AG04449 (cell line): ENCODE measurements at places on chromosomes 12 and 14.

GRCh38 chr14:99127651-99128167 lies 144.3 kb downstream of the BCL11B start:
- peak; percentile 1 for DNase-seq

GRCh38 chr12:53159195-53159839 lies 21.2 kb upstream of the ZNF740 start:
- no peak for DNase-seq

- DNase-seq: no peak
Measured at GRCh38 chr12:107983756-107984472, 145.2 kb upstream of the WSCD2 start.

GRCh38 chr14:81314443-81315175 lies 85.5 kb downstream of the STON2 start:
- no peak for DNase-seq

DNA sequence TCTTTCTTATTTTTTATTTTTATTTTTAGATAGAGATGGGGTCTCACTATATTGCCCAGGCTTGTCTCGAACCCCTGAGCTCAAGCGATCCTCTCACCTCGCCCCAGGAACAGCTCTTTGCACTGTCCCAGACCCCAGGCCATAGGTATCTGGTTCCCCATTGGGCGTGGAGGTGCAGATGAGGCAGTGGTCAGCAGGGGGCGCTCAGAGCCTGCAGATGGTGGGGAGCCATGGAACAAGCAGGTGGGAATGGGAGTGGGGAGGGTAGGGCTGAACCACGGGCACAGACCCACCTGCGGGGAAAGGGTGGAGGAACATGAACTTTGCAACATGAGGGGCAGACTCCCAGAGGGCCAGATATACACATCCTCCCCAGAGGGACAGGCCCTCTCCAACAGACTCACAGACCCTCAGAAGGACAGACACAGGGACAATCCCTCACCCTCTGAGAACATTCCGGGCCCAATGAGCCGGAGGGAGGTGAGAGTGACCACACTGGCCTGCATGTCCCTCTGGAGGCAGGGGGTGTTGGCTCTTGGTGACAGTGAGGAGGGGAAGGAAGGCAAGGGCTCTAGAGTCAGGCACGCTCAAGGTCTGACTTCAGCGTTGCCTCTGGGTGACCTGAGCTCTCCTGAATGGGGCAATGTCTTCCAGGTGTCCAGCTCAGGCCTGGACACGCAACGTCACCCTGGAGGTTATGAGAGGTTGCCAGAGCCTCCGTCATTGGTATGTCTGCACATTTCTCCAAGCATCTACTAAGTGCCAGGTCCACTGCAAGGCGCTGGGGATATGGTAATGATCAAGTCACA lies 34.9 kb downstream of the KRT80 start:
- no peak for DNase-seq

DNA sequence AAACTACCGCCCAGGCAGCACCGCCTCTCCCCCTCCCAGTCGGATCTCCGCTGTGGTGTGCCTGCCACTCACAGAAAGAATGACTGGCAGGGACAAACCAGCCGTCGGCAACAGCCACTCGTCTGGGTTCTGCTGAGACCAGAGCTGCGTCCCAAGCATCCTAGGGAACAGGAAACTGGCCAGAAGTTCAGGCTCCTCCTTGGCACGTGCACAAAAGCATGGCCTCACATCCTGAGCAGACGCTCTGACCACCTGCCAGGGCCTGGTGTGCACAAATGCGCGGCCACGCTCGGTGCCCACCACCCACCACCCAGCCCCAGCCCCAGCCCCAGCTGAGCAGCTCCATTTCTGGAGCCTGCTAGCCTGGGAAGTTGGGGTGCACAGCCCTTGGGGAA lies 214.8 kb downstream of the DPF3 start:
- DNase-seq: no peak

GRCh38 chr14:75794615-75795038 lies 133.6 kb downstream of the TTLL5 start:
- DNase-seq: peak; percentile 21

GRCh38 chr14:89258728-89259273 lies 158.2 kb downstream of the FOXN3 start:
- DNase-seq: no peak

DNA sequence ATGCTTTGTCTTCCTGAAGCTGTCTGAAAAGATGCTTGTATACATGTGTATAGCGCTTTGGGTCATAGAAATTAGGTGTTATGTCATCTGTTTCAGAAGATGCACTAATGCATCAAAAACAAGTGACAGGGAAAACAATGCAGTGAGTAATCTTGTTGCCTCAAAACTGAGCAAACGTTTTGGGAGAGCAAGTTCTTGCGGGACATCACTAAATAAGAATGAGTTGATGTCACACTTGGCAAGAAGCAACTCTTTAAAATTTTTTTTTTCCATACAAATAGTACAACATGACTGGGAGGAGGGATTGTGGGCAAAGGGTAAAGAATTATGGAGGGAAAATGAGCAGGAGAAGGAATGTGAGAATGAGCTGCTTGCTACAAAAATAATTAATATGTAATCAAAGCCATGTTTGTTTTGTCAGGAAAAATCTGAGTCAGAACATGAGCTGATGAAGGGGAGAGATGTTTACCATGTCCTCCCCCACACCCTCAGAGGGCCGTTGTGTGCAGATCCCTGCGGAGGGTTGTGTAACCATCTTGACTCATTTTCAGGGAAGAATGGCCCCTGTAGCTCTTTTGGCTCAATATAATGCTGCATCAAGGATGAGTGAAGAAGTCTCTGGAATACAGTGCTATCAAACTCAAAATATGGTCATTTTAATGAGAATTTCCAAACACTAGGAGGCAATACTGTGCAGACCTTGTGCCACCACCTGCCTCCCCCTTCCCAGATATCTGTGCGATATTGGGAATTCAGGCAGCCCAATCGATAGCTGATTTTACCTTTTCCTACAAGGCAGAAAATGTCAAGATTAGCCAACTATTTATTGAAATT lies 41.4 kb downstream of the BORCS5 start:
- peak; percentile 84 for DNase-seq

- DNase-seq: no peak
Measured at GRCh38 chr12:96396209-96396608, 4.0 kb downstream of the CDK17 start.

DNA sequence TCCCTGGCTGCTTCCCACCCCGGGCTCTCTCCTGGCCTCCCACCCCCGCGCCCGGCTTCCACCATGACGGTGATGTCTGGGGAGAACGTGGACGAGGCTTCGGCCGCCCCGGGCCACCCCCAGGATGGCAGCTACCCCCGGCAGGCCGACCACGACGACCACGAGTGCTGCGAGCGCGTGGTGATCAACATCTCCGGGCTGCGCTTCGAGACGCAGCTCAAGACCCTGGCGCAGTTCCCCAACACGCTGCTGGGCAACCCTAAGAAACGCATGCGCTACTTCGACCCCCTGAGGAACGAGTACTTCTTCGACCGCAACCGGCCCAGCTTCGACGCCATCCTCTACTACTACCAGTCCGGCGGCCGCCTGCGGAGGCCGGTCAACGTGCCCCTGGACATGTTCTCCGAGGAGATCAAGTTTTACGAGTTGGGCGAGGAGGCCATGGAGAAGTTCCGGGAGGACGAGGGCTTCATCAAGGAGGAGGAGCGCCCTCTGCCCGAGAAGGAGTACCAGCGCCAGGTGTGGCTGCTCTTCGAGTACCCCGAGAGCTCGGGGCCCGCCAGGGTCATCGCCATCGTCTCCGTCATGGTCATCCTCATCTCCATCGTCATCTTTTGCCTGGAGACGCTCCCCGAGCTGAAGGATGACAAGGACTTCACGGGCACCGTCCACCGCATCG lies 1.8 kb downstream of the KCNA1 start:
- DNase-seq: no peak

DNA sequence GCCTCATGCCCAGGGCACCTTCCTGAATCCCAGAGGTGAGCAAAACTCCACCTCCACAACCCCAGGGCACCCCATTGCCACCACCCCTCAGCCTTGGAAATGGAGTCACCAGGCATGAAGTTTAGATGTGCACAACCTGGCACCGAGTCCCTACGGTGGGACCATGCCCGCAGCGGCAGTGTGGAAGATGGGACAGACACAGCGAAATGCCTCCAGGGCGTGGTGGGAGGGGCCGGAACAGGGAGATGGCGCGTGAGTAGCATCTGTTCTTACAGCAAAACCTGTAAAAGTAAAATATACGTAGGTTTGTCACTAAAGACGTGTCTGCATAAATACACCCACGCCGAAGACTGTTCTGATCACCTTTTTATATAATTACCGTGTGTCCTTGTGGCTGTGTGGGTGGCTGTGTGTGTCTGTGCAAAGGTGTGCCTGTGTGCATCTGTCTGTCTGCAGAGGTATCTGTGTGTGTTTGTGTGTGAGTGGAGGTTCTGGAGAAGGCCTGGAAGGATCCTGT lies 17.4 kb upstream of the DEGS2 start:
- DNase-seq: no peak

DNA sequence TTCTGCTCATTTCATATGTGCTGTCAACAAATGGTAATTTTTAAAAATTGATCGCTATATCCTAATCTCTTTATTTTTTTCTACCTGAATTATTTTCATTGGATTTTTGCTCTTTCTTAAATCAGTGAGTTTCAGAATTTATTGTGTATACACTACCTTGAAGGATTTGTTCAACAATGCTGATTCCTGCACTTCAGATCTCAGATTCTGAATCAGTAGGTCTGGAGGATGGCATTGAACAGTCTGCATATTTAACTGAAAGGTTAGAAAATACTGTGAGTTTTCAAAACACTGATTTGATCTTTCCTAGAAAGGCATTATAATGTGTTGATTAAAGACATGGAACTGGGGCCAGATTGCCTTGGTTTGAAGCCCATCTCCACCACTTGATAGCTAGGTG lies 1.6 kb downstream of the G2E3 start:
- no peak for DNase-seq

- no peak for DNase-seq
Measured at GRCh38 chr12:15318841-15319240, 3.5 kb upstream of the PTPRO start.

DNA sequence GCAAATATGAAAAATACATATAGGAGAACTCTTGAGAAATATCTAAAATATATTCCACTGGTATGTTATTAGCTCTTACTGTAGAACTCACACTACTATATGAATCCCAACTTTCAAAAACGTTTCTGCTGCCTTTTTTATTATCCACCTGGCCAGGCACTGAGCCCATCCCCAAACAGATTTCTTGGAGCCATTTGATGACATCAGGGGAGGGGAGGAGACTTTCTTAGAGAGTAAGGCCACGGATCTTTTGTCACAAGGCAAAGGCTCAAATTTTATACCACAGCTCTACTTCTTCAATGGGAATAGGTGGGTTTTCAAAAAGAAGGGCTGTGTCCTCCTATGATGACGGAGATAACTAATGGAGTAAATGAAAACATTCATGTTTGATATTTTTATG lies 83.0 kb downstream of the SLC25A21 start:
- no peak for DNase-seq

GRCh38 chr12:106079148-106079738 lies 59.5 kb downstream of the NUAK1 start:
- DNase-seq: no peak

GRCh38 chr14:30225176-30225575 lies 297.5 kb upstream of the PRKD1 start:
- no peak for DNase-seq

DNA sequence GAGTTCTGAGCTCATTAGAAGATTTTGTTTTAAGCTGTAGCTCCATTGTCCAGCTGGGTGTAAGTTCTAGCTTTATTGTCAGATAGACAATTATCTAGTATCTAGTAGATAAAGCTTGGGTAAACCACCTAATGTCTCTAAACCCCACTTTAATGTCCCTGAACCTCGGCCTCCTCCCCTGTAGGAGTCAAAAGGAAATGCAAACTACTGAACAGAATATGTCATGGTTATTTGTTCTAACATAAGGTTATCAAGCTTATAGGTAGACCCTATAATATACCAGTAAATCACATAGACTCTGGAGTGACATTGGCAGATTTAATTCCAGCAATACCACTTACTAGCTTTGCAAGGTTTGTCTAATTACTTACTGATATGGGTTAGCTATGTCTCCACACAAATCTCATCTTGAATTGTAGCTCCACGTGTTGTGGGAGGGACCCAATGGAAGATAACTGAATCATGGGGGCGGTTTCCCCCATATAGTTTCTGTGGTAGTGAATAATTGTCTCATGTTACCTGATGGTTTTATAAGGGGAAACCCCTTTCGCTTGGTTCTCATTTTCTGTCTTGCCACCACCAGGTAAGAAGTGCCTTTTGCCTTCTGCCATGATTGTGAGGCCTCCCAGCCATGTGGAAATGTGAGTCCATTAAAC lies 29.4 kb downstream of the BCAT1 start:
- DNase-seq: no peak

DNA sequence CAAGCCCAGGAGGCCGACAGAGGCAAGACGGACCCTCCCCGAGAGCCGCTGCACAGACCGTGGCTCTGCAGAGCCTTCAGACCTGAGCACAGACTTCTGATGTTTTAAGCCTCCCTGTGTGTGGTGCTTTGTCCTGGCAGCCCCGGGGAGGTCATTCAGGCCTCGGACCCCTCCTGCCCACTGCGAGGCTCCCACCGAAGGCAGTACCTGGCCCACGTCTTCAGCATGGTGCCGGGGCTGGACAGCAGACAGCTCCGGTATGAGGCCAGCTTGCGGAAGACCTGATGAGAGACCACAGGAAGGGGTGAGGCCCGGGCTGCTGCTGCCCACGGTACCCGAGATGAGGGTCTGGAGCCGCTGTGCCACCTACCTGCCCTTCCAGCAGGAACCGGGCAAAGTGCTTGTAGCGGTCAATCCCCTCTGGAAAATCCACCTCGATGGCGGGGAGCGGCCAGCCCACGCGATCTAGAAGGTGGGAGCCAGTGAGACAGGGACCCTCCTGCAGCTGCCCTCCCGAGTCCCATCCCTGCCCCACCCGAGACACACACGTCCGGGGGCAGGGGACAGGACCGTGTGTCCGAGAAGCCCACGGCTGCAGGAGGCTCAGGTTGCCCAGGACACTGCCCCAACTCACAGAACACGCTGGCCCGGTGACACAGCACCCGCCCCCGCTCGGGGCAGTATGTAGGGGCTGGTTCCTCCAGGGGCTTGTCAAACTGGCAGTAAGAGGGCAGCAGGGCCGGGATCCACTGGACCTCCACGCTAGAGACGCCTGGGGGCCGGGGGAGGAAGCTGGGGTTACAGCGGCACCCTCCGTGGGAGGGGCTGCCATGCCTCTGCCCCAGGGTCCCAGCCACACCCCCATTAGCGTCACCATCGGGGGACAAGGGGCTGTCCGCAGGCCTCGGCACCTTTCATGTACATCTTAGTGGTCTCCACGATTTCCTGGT lies 35.6 kb upstream of the UBC start:
- DNase-seq: no peak

GRCh38 chr14:54256156-54256555 lies 140.7 kb upstream of the CDKN3 start:
- no peak for DNase-seq

DNA sequence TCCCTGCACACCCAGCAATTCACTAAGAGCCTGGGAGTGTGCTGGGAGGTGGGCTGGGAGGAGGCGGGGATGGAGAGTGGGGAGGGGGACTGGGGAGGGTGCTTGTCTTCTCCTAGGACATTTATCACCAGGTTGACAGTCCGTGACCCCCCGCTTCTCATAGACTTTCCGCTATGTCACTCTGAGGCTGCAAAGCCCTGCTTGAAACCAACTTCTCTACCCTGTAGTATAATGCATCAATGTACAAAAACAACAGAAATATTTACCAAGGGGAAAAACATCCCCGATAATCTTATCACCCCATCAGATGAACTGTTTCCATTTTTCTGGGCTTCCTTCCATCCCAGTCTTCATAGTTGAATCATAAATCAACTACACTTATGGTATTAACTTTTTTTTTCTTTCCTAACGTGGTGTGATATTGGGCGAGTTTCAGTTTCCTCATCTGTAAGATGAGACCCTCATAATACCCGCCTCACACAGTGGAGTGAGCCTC lies 28.6 kb upstream of the BATF start:
- DNase-seq: no peak

GRCh38 chr12:106631150-106631549 lies 48.3 kb downstream of the RFX4 start:
- DNase-seq: no peak
